Effector memory CD4-positive, alpha-beta T cell (primary cell): ENCODE measurements at places on chromosomes 3 and 15.
A peak's percentile ranks its signal among the peaks of the same experiment; 100 is the strongest.

GRCh38 chr3:61730056-61730455 lies 168.7 kb downstream of the PTPRG start:
- no peak for DNase-seq

- no peak for DNase-seq
These were observed 241.4 kb upstream of the EOMES start for GRCh38 chr3:27963519-27963918.

DNA sequence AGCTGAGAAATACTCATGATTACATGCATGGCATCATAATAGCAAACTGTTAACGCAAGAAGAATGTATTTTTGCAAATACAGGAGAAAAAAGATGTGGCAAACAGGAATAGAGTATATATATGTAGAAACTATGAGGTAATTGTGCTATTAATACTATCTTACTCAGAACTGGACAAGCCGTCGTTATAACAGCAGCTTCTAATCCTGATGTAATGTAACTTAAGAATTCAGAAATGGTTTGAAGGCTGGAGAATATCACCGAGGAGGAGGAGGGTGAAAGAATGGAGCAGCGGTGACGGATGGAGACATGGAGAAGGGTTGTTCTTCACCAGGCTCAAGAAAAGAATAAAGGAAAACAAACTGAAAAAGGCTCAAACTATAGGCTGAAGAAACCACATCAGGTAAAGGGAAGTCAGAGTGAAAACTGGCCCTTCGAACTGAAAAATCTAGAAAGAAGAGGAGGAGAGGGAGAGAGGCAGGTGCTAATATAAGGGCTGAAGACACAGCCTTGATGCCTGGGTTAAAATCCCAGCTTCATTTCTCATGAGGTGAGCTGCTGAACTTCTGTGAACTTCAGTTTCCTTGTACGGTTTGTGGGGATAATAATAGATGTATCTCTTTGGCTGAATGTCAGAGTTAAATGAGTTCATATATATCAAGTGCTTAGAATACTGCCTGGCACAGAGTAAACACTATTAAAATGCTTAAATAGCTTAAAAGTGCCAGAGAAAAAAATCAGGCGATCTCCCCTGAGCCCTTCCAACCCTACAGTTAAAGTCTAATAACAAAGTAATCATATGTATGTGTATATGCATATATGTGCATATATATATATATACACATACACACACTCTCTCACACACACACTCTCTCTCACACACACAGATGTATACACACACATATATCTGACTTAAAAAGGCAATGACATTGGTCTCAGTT lies 43.9 kb downstream of the GOLIM4 start:
- no peak for DNase-seq

GRCh38 chr3:176927280-176927679 lies 270.0 kb downstream of the TBL1XR1 start:
- DNase-seq: no peak

DNA sequence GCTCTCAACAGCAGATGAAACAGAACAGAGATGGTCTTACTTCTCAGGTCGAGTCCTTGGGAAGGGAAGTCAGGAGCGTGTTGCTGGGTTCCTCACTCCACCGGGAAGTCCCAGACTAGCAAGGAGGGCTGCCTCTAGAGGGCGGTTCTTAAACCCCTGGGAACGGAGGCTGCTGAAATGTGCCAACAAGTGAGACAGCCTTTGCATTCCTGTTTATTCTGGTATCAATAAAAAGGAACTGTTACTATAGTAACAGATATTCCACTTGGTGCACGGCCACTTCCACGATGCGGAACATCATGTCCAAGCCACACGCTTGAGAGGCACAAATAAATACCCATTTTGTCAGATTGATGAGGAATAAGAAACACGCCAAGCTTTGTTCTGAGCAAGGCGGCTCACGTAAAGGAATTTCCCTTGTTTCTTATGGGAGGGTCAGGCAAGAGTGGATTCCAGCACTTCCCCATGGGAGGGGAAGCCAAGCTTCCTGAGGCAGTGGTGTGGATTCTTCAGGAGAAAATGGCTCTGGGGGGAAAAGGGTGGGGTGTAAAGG lies at the start of gene FAM107A:
TSS of gene FAM107A (minus strand) at position 123 of the 553 bp plus-strand sequence. CDS start 7,531 bp downstream, outside the sequence.
- DNase-seq: no peak

DNA sequence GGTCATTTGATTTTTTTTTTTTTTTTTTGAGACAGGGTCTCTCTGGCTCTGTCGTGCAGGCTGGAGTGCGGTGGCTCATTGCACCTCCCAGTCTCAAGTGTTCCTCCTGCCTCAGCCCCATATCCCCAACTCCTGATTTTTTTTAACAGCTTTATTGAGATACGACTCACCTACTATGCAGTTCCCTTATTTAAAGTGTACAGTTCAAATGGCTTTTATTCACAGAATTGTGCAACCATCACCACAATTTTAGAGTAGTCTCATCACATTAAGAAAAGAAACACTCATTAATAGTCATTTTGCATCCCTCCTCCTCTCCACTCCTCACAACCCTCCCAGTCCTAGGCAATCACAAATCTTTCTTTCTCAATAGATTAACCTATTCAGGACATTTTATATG lies 1.9 kb upstream of the TRA2B start:
- DNase-seq: no peak

DNA sequence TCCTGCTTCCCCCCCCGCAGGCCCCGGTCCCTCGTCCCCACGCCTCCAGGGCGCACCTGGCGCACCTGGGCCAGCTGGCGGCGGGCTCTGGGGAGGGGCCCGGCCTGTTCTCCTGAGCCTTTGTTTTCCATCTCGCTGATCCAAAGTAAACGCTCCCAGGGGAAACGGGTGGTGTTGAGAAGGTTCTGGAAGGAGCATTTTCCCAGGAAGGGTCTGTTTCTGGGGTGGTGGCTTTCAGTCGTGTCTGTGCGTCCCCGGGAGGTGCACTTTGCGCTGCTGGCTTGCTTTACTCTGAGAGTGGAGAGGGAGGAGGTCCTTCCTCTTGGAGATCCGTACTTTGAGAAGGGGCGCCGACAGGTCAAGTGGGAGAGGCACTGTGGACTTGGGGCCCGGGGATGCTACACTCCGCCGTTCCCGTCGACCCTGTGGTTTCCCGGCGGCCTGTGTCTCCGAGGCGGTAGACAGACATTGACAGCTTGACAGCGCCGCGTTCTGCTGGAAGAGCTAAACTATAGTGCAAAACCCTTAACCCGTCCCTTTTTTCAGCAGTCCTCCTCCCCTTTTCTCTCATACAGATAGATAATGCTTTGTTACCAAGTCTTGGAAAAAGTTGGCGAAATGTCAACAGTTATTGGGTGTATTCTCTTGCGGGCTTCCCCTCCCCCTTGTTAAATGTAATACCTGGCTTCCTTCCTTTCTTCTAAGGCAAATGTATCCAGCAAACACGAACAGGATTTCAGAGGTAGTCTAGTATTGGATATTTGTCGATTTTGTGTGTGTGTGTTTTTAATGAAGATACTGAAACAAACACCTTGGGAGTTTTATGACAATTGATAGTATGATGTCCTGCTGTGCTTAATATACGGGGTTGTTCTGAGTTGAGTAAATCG lies 6.5 kb downstream of the TPM1 start:
- no peak for DNase-seq

GRCh38 chr15:72199721-72200212 lies 2.2 kb upstream of the GRAMD2A start:
- peak; percentile 44 for DNase-seq

DNA sequence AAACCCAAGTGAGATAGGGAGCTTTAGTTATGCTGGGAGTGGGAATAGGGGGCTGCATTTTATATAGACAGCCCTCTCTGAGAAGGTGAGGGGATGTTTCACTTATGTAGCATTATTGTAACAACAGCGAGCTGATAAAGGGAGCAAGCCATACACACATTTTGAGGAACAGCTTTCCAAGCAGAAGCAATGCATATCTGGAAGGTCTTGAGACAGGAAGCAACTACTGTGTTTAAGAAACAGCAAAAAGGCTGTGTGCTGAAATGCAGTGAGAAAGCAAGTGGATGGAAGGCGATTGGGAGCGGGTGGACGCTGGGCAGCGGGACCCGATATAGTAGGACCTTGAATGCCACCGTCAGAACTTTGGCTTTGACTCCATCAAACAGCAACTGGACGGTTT lies 155.9 kb upstream of the TBL1XR1 start:
- no peak for DNase-seq

DNA sequence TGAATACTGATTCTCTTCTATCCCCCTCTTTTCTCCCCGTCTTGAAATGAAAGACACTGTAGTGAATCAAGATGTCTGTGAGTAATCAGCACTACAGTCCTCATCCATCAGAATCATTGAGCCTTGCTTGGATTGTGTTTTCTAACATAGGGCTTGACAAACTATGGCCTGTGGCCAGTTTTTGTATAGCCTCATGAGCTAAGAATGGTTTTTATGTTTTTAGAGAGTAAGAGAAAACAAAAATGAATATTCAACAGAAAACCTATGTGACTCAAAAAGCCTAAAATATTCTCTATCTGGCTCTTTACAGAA lies 55.2 kb downstream of the PPM1L start:
- no peak for DNase-seq

- DNase-seq: no peak
These were observed 21.4 kb downstream of the CALML4 start for GRCh38 chr15:68183616-68184315.
